Substantia nigra (tissue), 51 donors: ENCODE measurements at places on chromosomes 11 and 22.
A peak's percentile ranks its signal among the peaks of the same experiment; 100 is the strongest.

DNA sequence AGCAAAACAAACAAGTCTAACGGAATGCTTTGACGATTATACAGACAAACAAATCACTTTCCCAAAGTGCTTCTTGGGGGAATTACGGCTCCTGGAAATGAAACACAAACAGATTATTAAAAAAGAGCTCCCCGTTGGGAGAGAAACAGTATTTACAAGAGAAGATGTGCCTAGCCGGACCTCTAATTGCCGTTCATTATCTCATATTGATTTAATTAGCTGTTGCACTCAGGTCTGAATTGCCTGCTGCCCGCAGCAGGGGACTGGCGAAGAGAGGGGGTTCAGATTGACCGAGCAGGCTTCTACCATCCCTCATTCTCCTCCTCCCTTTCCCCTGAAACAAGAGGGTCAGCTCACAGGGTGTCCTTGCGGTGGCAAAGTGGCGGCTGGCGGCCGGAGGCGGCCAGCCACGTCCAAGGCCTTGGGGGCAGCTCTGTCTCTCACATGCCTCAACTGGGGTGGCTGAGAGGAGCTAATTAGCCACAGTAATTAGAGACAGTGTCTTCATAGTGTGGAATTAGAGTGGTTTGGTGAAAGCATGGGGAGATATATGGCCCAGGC lies 295.1 kb downstream of the MIAT start:
- no peak for DNase-seq

- DNase-seq: peak; percentile 60
These were observed 14.2 kb upstream of the GNB1L start for GRCh38 chr22:19868773-19869471.

- DNase-seq: no peak
These were observed 38.3 kb downstream of the ZBTB16 start for GRCh38 chr11:114097832-114098231.

DNA sequence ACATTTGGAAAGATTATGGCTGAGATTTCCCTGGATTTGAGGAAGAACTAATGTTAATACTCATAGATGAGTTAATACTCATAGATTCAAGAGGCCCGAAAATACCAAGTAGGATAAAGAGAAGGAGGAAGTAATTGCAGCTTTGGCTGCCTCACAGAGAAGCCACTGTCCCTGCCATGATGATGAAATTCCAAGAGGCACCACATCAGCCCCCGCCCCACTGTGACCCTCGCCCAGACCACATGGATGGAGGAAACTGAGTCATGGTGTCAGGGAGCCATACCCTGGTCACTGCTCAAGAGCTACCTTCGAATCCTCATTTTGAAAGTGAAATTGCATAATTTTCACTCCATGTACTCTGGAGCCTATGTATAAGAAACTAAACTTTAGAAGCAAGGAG lies 92.9 kb upstream of the SLC22A12 start:
- no peak for DNase-seq

DNA sequence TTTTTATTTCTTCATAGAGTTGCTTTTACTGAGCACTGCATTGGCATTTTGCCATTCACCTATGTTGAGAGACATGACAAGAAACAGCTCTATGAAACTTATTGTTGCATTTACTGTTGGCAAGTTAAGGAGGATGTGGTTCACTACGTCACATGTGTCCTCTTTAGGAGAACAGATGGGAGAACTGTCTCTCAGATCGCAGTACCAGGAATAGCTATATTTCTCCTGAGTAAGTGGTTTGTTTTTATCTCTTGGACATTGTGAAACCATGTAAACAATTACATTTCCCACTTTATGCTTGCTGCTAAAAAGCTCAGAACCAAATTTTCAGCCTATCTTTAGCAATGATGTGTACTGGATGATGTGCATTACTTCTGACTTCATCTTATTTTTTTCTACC lies 34.8 kb upstream of the PSMA1 start:
- no peak for DNase-seq

GRCh38 chr22:39276440-39277141 lies 31.8 kb upstream of the PDGFB start:
- DNase-seq: no peak

DNA sequence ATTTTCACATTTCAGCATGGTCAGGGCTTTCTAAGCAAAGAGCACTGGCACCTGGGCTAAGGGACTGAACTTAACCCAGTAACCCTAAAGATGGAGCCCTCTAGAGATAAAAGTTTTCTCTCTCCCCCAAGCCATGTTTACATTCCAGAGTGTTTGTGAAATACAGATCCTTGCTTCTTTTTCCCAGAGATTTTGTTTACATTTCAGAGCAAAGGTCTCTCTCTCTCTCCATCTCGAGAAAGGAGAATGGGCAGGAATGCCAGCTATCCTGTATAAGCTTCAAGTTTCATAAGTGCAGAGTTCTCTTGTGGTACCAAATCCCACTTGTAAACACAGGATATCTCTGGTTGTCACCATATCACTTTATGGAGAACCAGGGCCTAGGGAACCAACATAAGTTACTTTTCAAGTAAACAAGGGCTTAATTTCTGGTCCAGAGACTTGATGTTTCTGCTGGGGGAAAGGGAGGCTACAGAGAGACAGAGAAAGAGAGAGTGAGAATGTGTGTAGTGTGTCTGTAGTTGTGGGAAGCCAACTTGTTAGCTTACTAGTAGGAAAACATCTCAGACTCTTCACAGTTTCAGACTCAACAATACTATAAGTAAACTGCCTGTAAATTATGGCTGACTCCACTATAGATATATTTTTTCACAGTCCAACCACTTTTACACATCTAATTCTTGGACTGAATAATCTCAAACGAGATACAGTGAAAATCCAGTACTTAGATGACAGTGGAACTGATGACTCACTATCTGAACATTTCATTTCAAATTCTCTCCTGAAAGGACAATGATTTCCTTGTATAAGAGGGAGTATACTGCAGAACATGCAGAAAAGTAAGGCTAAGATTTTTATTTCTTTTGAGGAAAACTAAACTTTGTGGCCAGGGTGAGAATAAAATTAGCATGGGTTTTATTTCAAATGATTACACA lies 76.2 kb downstream of the ARHGAP32 start:
- no peak for DNase-seq

DNA sequence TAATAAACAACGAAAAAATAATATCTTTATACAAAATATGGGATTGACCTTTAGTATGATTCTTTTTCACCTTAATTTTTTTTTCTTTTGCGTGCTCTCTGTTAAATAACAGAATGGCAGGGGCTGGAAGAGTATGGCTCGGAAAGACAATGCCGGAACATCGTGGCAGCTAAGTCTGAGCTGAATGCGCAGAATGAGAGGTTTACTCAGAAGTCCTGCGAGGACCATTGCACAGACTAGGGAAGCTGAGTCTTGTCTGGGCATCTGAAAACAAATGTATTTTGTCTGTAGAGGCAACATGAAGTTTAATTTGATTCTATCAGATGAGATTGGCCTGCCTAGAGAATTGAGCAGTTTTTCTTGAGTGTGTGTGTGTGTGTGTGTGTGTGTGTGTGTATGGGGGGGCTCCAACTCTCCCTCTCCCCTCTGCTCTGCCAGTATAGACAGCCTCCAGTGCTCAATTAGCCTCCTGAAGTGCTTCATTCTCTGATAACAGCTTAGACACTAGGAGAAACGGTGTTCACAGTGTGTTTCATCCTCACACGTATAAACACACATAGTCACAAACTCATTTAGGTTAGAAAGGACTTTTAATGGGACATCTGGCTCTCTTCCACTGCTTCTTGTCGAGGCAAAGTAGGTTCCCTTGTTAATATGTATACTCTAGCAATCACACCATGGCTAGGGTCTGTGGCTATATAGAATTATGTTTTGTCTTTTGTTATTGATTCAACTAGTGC lies 244.3 kb upstream of the SORL1-AS1 start:
- DNase-seq: no peak

- no peak for DNase-seq
These were observed 259.0 kb downstream of the MN1 start for GRCh38 chr22:27542602-27543001.

DNA sequence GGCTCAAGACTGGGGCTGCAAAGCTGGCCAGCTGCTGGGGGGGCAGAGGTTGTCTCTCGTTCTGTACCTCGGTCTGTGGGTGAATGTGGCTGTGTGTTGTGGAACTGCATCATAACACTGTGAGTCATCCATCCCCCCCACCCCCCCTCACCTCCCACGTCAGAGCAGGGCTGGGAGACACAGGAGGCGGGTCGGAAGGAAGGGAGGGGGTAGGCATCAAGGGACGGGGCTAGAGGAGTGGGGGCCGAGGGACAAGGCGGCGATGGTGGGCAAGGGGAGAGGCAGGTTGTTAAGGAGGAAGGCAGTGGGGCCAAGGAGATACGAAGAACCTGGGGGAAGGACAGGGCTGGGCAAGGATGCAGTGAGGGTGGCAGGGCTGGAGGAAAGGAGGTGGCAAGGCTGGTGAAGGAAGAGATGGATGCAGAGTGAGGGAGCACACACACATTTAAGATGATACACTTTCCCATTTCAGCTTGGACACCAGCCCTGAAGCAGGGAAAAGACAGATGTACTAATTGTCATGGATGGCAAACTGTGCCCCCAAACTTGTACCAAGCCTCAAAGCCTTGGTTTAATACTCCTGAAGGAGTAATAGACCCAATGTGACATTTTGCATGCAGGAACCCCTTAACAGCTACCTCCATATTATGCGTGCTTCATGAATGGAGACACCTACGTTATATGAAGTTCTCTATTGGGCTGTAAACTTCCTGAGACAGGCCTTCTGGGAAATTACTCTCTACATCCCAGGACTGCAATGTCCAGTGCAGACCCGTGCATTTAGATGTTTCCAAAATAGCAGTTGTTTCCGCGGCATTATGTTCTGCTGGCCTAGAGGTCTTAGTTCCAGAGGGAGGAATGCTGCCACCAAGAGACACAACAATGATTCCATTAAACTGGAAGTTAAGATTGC lies at the start of gene YPEL4:
TSS of gene YPEL4 (minus strand) at position 87 of the 913 bp plus-strand sequence. CDS start 2,805 bp downstream, outside the sequence.
- DNase-seq: peak; percentile 74

DNA sequence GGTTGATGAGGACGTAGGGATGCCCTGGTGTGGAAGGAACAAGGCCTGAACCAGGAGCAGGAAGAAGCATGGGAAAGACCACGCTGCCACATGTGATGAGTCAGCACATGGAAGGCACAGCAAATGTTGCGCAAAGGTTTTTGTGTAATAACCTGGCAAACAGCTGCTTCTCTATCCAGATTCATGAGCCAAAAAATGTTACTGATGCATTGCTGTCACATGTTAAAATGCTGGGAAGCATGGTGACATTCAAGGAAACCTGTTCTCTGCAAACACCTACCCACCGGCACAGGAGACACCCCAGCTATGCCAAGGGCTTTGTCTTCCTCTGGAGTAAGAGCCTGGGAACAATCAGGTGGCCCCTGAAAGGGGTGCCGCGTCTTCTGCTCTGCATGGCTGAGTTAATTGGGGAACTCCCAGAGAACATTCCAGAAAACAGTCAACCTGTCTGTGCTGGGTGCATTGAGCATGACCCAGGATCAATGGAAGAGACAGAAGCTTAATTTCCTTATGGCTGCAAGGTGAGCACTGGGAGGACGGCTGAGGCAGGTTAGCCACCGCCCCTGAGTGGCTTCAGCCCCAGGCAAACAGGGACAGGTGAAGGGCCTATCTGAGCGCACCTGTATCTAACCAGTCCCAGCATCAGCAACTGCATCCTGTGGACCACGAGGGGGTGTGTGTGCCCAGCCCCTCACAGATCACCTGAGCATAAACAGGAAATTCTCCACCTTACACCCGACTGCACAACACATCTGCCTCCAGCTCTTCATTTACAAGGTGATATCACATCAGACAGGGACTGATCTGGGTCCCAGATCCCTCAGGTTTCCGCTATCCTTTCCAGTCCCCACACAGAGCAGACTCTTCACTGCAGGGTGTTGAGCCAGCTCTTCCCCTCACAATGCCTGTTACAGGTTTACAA lies 108.4 kb downstream of the GGTLC2 start:
- DNase-seq: no peak

DNA sequence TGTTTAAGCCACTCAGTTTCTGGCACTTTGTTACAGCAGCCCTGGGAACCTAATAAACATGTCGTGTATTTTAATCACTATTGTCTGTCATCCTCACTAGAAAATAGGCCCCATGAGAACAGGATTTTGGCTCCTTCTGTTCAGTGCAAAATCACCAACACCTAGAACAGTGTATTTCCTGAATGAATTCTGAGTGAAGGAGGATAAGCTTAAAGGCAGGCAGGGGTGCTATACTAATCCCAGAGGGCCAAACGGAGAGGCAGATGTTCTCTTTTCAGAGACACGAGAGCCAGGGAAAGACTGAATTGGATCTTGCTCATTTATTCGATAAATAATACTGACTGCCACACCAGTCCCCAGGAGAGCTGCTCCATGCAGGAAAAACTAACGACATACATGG lies 10.4 kb downstream of the SMCO4 start:
- no peak for DNase-seq

DNA sequence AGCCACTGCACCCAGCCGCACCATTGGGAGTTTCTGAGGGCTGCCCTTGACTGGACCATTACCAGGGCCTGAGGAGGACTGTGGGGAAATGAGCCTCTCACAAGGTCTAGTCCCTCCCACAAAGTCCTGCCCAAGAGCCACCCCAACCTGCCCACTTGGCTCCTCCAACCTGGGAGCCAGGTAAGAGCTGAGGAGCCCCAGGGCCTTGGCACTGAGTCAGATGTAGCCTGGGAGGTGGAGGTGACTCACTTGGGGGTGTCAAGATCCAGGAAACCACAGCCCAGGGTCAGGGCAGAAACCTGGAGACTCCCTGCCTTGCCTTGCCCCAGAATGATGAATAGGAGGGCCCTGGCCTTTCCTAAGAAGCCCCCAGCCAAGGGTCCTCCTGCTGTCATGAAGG lies 25.8 kb upstream of the P2RY2 start:
- no peak for DNase-seq

DNA sequence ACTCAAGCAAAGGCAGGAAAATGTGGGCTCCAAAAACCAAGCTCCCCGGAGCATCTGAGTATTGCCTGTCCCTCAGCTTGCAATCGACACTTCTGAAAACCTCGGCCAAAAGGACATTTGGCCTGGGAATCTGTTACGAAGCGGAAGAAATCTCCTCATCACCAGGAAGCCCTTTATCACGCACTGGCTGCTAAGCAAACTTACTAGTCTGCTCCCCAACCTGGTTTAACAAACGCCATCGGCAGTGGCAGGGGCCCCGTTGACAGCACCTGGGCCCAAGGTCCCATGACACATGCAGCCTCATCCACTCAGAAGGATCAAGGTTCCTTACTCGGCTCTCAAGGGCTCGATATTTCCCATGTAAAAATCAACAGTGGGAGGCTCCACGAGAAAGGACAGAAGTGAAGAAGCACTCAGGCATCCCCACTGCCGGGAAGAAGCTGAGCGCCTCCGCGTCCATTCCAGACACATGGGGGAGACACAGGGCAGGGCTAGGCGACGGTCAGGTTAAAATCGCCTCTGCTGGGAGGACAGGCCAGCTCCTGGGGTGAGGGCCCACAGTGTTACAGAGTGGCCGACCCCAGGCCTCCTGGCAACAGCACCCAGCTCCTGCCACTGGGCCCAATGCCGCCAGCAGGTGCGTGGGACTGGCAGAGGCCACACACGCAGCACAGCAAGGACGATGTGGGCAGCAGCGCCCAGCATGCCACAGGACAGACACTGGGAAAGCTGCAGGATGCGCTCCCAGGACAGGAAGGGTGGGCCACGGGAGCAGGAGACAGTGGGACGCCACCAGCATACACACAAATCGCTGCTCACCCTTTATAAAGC lies 27.1 kb downstream of the BRD1 start:
- no peak for DNase-seq
